ENCODE measurements at places on chromosomes 3 and 15.

DNA sequence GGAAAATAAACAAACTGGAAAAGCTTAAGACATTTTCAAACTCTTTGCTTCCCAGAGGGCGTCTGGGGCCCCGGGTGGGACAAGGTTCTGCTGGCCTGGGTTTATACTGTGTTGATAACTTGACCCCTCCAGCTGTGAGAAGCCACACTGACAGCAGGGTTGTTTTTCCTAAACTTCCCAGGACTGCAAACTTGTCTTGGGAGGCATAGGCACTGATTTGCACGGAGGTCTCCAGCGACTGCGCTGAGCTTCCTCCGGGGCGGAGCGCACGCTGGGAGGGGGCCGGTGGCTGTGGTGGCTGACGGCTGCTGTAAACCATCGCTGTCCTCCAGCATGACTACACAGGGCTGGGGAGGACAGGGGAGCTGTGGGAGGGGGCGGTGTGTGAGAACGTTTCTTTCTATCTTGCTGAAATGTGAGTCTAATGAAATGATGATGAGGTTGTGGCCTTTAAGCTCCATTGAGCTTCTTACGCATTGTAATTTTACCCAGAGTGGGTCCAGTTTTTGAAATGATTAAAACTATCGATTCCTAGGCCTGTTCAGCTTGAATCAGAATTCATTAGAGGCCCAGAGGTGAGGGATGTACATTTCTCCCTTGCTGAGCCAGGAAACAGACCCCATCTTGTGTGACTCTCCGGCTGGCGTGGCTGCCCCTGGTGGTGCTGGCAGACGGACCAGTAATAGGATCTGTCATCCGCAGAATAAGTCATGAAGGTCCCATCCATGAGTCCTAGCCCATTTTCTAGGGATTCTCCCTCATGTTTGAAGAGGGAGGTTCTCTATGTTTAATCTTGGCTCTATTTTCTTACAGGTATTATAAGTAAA is 40.5 kb upstream of the VPS8 start:
- DNase-seq, result no peak

DNA sequence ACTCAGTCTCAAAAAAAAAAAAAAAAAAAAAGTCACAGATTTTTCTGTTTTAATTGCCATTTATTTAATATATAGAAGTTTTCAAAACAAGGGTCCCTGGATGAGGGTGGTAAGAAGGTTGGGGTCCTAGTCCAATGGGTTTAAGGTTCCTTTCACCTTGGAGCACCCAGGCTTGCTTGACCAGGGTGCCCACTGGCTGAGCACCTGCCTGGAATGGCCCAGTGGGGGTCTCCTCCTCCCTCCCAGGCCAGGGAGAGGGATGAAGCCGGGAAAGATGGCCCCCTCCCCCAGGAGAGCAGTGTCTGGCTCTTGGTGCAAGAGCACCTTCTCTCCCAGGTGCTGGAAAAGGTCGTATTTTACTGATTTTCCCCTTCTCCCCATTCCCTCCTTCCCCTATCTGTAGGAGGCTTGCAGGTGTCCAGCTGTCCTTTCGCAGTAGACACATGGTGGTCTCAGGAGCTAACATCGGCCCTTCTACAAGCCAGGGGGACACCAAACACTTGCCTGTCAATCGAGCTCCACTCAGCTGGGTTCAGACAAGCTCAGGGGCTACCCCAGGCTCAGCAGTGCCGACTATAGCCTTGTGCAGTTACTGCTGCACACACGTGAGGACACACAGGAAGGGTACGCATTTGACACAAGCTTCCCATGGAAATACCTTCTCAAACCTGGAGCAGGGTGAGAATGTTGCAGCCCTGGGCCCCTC is 112.3 kb upstream of the KLF13 start:
- DNase-seq, result no peak

- DNase-seq, result peak; percentile 29
Observed at GRCh38 chr15:63593705-63594671, 3.2 kb upstream of the FBXL22 start.

- DNase-seq, result peak; percentile 100
Observed at GRCh38 chr15:77419836-77420609, at the start of gene PEAK1. Gene PEAK1, minus strand, starts transcription at chr15:77420104. Its CDS starts 238,178 bp downstream, at chr15:77181926.

DNA sequence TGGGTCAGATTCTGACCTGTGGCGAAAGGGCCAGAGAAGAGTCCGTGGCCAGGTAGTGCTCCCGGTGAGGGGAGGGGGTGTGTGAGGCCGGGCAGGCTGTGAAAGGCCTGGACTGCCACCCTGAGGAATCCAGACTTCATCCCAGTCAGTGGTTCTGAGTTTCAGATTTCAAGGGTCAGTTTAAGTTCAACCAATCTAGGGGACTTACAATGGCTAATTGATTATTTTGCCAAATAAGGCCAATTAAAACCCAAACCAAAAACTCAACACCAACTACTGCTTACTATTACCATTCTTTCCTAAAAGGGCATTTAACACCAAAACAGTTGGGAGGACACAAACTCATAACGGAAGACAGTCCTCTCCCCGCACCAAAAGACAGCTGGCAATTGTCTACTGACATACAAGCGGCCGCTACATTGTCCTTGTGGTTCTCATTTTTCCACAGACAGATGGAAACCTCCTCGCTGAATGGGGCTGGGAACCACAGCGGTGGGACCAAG is 30.5 kb downstream of the TMEM44 start:
- no peak for DNase-seq

DNA sequence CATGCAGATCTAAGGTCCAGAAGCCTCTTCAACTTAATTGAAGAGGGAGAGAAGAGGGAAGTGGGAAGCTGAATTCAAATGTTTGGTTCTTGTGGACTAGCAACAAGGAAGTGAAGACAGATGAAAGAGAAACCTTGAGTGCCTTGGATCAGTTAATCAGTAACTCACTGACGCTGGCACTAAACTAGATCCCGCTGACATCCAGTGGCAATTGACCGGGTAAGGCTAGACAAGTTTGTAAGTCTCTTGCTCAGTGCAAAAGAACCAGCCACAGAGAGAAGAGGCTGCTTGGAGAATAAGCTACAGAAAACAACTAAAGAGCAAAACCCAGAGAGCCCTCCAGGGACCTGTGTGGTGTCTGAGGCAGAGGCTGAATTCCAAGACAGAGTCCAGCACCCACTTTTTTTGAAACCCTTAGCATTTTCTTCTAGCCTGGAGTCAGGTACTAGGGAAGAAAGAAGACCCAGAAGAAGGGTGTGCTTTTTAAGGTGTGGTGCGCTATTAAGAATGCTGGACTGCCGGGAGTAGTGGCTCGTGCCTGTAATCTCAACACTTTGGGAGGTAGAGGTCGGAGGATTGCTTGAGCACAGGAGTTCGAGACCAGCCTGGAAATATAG is 6.9 kb downstream of the PLCH1 start:
- DNase-seq, result no peak

DNA sequence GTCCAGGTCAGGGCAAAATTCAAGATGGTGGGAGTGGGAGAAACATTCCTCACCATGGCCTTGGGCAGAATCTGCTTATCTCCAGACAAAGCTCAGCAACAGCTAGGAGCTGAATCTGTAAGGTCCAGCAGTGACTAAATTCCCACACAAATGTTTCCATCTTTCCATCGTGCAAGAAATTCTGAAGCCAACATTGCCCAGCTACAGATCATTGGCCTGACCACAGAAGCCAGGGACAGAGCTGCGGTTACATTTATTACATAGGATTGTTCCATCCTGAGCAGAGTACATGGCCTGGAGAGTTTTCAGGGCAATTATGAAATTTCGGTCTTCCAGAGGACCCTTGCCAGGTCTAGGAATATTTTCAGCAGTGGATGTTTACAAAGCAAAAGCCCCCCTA is 100.3 kb downstream of the LIPC start:
- DNase-seq, result no peak

DNA sequence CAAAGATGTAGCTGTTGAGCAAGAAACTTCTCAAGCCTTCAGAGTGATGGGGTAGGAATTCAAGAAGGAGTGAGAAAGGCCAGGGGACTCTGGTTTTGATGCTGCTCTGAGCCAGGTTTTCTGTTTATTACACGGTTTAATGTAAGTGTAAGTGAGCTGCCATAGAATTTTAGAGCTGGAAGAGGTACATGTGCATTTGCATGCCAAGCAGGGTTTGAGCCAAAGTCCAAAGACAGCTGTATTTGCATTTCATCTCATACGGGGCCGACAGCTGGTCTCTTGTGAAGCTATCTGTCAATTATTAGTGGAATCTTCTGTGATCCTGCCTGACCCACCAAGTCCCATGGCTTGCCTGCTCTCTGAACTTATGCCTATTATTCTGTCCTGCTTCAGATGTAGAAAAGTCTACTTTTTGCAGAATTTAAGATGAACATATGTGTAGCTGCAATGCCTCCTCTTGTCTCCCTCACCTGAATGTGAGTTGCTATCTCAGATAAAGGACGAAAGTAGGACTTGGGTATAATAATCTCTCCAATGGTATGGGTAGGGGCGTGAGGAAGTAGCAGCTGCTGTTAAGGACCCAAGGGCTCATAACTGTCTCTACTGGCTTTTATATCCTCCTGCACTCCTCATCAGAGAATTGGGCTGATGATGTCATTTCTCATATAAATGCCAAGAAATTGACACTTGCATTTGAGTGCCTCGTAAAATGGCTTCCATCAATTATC is 160.0 kb downstream of the SQOR start:
- DNase-seq, result no peak

DNA sequence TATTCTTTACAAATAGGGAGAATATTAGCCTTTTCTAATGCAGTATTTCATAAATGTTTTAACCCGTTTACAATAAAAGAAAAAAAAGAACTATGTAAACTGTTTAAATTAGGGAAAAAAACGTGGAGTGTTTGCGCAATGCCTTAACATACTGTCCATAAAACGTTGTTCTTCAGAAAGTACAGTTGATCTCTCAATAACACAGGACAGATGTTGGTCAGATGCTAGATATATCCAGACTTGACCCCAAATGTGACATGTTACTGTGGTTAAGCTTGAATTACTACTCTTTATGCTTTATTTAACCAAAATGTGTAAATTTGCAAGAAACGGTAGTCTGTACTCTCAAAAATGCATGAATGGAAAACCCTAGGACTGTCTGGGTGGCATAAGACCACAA is 110.3 kb downstream of the PLOD2 start:
- no peak for DNase-seq

- DNase-seq, result no peak
Observed at GRCh38 chr15:40011303-40011702, 27.7 kb downstream of the SRP14 start.

GRCh38 chr3:43727930-43728329 is 37.2 kb downstream of the ABHD5 start:
- no peak for DNase-seq

DNA sequence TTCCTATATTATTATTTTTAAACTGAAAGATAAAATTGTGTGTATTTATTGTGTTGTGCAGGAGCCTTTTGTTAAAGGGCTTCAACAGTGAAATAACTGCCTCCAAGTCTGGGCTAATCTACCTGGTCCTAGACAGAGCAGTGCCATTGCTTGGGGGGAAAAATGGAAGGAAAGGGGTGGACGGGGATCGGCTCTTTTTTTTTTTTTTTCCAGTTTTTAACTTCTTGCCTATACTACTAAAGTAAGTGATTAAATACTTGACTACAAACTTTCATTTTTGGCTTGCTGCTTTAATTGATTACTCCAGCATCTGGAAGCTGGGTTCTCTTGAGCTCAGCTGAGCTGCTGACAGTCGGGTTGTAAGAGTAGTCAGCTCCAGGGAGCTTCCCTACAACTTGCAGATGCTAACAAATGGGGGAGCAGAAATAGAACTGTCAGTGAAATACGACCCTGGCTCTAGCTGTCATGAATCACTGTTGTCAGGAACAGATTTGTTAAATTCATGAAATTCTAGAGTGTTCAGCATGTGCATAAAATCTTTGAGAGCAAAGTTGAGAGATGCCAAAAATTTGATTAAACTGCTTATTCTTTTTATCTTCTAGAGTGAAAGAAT is 276.7 kb downstream of the ROBO1 start:
- DNase-seq, result no peak

- no peak for DNase-seq
Observed at GRCh38 chr15:77118882-77119321, 48.0 kb upstream of the TSPAN3 start.

- no peak for DNase-seq
Observed at GRCh38 chr3:126064627-126065258, 19.2 kb downstream of the SLC41A3 start.

DNA sequence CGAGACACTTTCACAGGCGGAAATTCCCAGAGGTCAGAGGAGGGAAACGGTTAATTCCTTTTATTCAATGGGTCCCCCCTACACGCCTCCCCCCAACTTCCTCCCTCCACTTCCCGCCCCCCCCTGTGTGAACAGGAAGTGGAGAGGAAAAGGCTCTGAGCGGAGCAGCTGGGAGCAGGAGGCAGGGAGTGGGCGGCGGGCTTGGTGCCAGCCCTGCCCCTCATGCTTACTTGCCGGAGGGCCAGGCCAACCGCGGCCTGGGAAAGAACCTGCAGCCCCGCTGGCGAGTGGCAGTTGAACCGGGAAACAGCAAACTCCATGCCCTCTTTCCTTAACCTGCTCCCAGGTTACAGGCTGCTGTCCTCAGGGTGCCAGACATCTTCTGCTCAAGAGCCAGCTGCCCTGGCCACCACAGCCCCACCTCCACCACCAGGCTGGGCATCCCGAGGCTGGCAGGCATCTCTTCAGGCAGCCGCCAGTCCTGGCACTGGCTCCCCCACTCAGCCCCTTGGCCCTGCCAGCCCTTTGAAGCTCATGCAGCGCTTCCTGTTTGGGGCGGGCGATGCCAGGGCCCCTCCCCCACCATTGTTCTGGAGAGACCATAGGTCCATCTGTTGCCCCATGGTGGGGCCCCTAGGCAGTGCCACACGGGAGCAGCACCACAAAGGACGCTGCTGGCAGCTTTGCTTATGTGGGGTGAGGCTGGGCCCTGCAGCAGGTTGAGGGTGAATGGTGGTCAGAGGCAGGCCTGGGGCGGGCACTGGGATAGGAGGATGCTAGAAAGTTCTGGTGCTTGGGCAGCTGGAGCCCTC is 12.9 kb downstream of the VPS18 start:
- DNase-seq, result peak; percentile 27

GRCh38 chr3:57226176-57226575 is 1.4 kb upstream of the APPL1 start:
- no peak for DNase-seq

DNA sequence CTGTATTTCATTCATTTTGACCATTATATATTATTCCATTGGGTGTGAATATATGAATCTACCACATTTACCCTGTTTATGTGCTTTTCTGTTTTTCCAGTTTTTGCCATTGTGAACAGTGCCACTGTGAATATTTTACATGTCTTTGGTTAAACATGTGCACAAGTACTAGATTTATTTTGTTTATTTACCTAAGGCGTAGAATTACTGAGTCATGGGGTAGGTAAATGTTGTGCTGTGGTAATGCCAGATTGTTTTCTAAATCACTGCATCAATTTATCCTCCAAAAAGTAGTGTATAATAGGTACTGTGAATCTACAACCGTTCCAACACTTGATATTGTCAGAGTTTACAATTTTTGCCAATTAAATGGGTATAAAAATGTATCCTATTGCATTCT is 362.1 kb upstream of the AGTR1 start:
- no peak for DNase-seq

DNA sequence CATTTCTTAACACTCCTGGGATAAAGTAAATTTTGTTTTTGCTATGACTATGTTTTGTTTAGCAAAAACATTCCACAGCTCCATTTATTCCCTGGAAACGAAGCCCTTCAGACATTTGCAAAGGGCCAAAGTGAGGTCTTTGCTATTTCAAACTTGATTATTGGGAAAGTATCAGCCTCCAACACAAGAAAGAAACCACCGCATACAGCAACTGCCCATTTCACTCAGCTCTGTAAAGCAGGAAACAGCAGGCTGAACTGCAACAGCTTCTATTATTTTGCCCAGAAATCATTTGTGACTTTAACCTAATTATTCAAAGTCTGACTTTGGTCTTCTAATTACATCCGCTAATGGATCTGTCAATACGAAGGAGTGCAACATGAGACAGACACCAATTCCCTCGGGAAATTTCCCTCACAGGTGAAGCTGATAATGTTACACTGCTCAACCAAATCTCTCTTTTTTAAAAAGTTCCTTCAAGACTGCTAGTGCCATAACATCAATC is 72.1 kb downstream of the RFTN1 start:
- no peak for DNase-seq

Data from activated T-cell treated with anti-CD3 and anti-CD28 coated beads, Interleukin-2, amount 50 U/mL, for 4 hours (primary cell).